ENCODE measurements at places on chromosomes 12 and 14. TPM values are rescaled to one million over a fixed set of nuclear protein-coding genes. Genes with fewer than 3 reads are reported as not detected.

CLEC4C gene
- total RNA-seq: not detected

KRT6A gene
- not detected for total RNA-seq

DNA sequence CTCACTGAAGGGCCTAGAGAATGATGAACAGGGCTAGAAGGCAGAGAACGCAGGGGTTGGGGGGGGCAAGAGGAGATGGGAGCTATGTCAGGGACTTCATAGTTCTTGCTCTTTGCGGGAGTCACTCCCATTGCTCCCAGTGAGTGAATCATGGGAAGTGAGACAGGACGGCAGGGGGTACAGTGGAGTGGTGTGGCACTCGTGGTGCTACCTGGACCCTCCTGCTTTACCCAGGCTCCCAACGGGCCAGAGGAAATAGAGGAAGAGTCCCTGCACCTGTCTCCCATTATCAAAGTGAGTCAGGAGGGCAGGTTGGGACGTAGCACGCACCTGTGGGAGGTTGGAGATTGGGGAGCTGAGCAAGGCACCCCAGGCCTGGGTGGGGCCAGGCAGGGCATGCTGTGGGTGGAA lies 1.3 kb upstream of the KRT8 start:
- H3K36me3 ChIP-seq: peaks cover 20% of the 10 kb centered on the region
- peak; percentile 68 for DNase-seq
- no peak overlapping the region for H3K27ac ChIP-seq
- peaks cover 25% of the 10 kb centered on the region for H3K4me1 ChIP-seq
- no peak overlapping the region for H3K4me3 ChIP-seq
- no peaks in the 10 kb centered on the region for H3K27me3 ChIP-seq

DNA sequence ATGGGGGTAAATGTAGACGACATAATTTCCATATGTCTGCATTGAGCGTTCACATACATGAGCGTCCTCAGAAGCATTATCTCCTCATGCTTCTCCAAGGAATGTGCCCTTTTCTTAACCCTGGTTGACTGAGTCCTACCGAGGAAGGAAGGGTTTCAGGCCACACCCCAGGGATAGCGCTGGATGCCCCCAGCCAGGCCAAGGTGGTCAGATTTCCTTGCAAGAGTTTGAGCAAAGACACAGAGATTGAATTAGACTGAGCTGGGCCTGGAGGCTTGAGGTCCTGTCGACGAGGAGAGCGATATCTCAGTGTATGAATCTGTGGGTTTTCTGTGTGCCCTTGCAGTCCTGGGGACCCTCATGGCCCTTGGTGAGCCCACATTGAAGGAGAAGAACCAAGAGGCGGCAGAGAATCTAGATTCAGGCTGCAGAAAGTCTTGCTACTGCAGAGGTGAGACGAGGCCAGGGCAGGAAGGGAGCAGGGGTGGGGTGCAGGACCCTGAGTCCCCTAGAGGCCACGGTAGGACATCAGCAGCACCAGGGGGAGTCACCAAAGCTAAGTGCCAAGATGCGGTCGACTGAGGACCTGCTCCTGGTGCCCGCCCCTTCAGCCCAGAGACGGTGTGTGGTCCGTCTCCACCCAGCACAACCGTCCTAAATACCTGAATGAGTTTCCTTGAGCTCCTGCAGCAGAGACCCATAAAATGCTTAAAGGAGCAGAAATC lies 94.7 kb upstream of the DIO3 start:
- H3K36me3 ChIP-seq: no peaks in the 10 kb centered on the region
- H3K27me3 ChIP-seq: peaks cover under 1% of the 10 kb centered on the region
- H3K4me3 ChIP-seq: no peak overlapping the region
- no peak overlapping the region for H3K27ac ChIP-seq

GRCh38 chr14:40413136-40413535 lies 980.9 kb upstream of the FBXO33 start:
- no peaks in the 10 kb centered on the region for H3K36me3 ChIP-seq
- no peak overlapping the region for H3K4me3 ChIP-seq
- no peaks in the 10 kb centered on the region for H3K27me3 ChIP-seq
- H3K4me1 ChIP-seq: no peaks in the 10 kb centered on the region
- H3K27ac ChIP-seq: no peak overlapping the region

SLC25A47 gene
- total RNA-seq: not detected

HNF1A gene
- not detected for total RNA-seq

- no peaks in the 10 kb centered on the region for H3K4me1 ChIP-seq
- no peaks in the 10 kb centered on the region for H3K27me3 ChIP-seq
- no peak overlapping the region for H3K4me3 ChIP-seq
- no peaks in the 10 kb centered on the region for H3K36me3 ChIP-seq
- no peak overlapping the region for H3K27ac ChIP-seq
- DNase-seq: no peak
These were observed 98.0 kb downstream of the VCPKMT start for GRCh38 chr14:50018201-50018932.

- no peak overlapping the region for H3K27ac ChIP-seq
- DNase-seq: no peak
- H3K36me3 ChIP-seq: no peaks in the 10 kb centered on the region
- no peak overlapping the region for H3K4me3 ChIP-seq
- H3K27me3 ChIP-seq: no peaks in the 10 kb centered on the region
These were observed 369.9 kb downstream of the DIO2 start for GRCh38 chr14:79841433-79841832.

GYS2 gene
- total RNA-seq: not detected

- no peaks in the 10 kb centered on the region for H3K4me1 ChIP-seq
- no peaks in the 10 kb centered on the region for H3K27me3 ChIP-seq
- peak; percentile 87 for DNase-seq
- no peak overlapping the region for H3K27ac ChIP-seq
- peaks cover 66% of the 10 kb centered on the region for H3K36me3 ChIP-seq
- H3K4me3 ChIP-seq: no peak overlapping the region
These were observed 3.6 kb downstream of the SMARCD1 start for GRCh38 chr12:50088577-50089335.

DNA sequence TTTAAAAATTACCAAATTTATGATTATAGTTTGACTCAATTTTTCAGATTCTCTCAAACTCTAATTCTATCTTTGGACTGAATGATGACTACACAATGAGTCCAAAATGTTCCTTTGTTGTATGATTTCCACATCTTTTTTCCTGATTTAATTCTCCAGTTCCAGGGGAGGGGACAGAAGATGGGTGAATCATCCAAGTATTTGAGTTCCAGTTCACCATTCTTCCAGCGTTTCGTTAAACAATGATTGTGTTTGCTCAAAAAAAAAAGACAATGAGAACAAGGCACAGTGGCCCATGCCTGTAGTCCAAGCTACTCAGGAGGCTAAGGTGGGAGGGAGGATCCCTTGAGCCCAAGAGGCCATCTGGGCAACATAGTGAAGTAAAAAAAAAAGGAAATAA lies 23.8 kb downstream of the BAZ1A start:
- no peak for DNase-seq
- H3K27me3 ChIP-seq: no peaks in the 10 kb centered on the region
- no peaks in the 10 kb centered on the region for H3K4me1 ChIP-seq
- H3K4me3 ChIP-seq: no peak overlapping the region
- H3K36me3 ChIP-seq: peaks cover 65% of the 10 kb centered on the region
- no peak overlapping the region for H3K27ac ChIP-seq

All from endodermal cell (in vitro differentiated cells).